NCI-H146 (cell line): ENCODE measurements at places on chromosomes 6 and 20.

GRCh38 chr20:62019144-62019805, 46.4 kb downstream of the TAF4 start:
- no peak for DNase-seq

DNA sequence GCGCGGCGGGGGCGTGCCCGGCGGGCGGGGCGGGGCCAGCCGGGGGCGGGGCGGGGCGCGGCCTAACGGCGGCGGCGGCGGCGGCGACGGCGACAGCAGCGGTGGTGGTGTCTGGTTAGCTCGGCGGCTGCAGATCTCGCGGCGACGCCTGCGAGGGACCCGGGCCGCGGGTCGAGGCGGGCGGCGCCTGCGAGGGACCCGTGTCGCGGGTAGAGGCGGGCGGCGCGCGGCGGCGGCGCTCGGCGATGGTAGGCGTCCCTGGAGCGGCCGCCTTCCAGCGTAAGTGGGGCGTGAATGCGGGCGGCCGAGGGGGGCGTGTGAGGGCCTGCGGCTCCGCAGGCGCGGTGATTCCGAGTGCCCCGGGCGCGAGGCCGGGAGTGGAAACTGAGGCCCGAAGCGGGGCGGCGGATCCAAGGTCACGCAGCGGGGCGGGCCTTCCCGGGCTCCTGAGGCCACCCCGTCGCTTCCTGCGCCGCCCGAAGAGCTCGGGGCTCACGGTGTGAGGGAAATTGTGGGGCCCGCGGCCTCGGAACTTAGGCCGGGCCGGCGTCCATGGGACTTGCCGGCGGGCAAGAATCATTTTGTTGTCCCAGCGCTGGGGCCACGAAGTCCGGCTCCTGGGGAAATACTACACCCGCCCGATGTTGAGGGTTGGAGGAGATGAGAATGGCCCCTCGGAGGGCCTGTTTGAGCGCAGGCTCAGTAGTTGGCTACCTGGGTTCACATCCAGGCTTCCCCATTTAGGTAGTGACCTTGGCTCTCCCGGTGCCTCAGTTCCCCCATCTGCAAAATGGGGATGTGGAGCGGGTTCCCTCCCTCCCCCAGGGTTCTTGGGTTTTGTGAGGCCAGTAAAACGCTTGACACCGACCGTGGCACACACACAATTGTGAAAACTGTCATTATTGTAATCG, at the start of gene CBFA2T2:
CBFA2T2 (plus strand) TSS at position 74 of the 911 bp plus-strand sequence; CDS start at position 246, 172 bp downstream.
- DNase-seq, result no peak

GRCh38 chr6:85971238-85971637, 328.6 kb upstream of the SYNCRIP start:
- no peak for DNase-seq

GRCh38 chr6:21494505-21494904, 99.0 kb upstream of the SOX4 start:
- no peak for DNase-seq

GRCh38 chr6:14804785-14805210, 441.1 kb upstream of the JARID2 start:
- DNase-seq, result peak; percentile 53

DNA sequence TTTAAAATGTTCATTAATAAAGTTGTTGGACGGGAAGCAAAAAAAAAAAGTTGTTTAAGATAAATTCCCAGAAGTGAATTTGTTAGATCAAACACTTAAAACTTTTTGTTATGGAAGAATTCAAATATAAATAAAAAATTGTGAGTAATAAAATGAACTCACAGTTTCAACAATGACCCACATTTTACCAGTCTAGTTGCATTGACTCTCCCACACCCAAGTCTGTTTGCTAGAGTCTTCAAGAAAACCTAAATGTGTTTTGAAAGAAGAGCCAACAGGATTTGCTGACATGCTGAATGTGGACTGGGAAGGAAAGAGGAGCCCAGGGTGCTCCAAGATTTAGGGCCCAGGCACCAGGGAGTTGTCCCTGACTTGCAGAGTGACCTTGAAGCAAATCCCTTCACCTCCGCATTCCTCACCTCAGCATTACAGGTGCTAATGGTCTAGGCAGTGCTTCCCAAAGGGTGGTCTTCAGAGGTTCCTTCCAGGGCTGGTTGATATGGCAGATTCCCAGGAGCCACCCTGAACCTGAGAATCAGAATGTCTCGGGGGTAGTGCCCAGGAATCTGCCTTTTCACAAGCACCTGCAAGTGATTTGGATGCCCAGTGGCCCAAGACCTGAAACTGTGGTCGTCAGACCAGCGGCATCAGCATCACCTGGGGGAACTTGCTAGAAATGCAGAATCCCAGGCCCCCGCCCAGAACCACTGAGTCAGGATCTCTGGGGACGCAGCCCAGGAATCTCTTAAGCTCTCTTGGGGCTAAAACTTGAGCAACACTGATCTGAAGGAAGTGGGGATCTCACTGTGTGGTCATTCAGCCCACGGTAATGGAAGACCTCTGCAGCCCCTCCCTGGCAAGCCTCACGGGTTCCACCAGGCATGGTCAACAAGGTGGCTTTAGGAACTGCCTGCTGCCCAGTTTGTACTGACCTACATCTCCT, 31.1 kb downstream of the POFUT1 start:
- no peak for DNase-seq

DNA sequence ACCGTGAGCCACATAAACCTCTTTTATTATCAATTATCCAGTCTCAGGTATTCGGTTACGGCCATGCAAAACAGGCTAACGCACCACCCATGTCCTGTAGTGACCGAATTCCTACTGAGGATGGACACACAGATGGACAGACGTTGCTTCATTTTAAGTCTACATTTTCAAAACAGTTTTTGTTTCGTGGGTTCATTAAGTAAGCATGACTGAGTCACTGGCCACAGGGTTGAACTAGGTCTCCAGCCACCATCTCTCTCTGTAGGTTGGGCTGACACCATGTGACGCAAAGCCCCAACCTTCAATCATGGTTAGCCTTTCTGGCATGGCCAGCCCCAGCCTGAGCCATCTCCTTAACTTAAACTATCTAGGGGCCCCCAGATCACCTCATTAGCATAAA, 110.0 kb upstream of the SLC22A23 start:
- DNase-seq, result no peak

GRCh38 chr6:129197154-129197553, 314.2 kb downstream of the LAMA2 start:
- no peak for DNase-seq

DNA sequence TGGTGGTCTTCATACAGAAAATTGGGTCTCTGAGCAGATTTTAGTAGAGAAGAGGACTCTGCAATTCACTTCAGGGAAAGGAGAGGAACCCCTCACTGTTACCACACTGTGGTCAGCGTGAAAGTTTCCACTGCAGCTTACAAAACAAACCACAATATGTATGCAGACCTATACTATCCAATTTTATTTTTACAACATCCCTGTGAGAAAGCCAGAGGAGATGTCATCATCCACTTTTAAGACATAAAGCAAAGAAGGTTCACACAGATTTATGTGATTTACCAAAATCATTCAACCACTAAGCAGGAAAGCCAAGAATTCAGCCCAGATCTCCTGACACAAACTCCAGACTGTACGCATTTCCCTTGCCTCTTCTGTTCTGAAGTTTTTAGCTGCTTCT, 442.4 kb downstream of the FRK start:
- no peak for DNase-seq

DNA sequence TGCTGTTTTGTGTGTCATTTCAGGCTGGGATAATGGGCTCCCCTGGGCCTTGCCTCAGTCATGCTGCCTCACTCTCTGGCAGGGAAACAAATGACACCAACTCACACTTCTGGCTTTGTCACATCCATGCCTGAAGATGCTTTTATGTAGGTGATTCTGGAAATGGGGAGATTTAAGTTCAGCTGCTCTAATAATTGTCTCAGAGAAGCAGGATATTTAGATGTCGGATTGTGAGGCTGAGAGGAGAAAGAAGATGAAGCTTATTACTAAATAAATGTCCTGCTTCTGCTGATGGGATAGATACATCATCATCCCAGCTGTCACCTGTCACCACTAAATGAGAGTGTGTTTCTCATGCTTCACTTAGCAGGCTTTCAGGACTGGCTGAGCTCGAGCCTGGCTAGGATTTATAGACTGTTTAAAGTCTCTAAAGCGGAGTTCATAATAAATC, 480.2 kb upstream of the SPTLC3 start:
- DNase-seq, result peak; percentile 6
